Kidney epithelial cell (primary cell): ENCODE measurements at places on chromosomes 6 and 20. TPM values are rescaled to one million over a fixed set of nuclear protein-coding genes. Genes with fewer than 3 reads are reported as not detected.

The GLP1R gene
- 0.17 TPM in 1 of 2 replicates, not detected in the other for total RNA-seq

The PDYN gene
- not detected in 2 replicates for total RNA-seq

The TAAR8 gene
- total RNA-seq = not detected in 2 replicates

The SLC4A11 gene
- 4.9 and 8.5 TPM in 2 replicates for total RNA-seq

The B3GAT2 gene
- total RNA-seq = not detected in 2 replicates

The NAA20 gene
- 53.6 and 54.9 TPM in 2 replicates for total RNA-seq

The GTSF1L gene
- not detected in 2 replicates for total RNA-seq

The CST3 gene
- total RNA-seq = 303 and 381 TPM in 2 replicates

The LPA gene
- not detected in 2 replicates for total RNA-seq

The VWA7 gene
- total RNA-seq = 1.5 and 3.1 TPM in 2 replicates

The RSPO4 gene
- total RNA-seq = 1.6 and 3.3 TPM in 2 replicates

The IL17A gene
- not detected in 2 replicates for total RNA-seq

The ATP9A gene
- total RNA-seq = 37.6 and 37.9 TPM in 2 replicates

The C6orf163 gene
- total RNA-seq = 0.55 and 0.71 TPM in 2 replicates

The TMEM170B gene
- 2.9 and 3.2 TPM in 2 replicates for total RNA-seq

The OTOR gene
- not detected in 2 replicates for total RNA-seq

The FAM217A gene
- total RNA-seq = not detected in 2 replicates
